ENCODE measurements at places on chromosomes 1 and 21.

DNA sequence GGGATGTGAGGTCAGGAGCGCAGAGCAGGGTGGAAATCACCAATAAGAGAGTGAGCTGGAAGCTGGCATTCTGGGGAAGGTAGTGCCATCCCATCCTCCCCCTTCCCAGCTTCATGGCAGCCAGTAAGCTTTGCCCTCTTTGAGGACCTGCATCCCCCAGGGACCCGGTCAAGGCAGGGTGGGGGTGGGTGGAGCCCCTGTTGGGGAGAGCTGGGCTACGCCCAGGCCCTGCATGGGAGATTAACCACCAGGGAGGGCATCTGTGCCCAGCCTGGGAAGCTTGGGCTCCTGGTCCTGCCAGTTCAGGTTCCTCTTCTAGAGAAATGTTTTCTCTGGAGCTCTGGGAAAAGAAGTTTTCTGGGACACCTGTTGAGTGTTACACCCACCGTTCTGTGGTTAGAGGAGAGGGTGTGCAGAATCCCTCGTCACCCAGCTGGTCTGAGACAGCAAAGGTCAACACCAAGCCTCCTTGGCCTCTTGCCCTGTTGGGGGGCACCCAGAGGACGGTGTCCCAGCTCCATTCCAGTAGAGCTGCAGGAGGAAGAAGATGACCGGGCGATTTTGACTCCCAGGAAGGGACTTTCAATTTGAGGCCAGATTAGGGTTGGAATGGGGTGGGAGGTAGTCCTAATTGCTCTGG is 30.1 kb upstream of the TENT5C start:
- DNase-seq = no peak

- DNase-seq = no peak
Measured at GRCh38 chr1:117105722-117106121, 15.8 kb downstream of the TRIM45 start.

- DNase-seq = no peak
Measured at GRCh38 chr1:157095091-157095490, 4.5 kb downstream of the ETV3L start.

GRCh38 chr1:226601456-226601855 is 52.9 kb downstream of the STUM start:
- no peak for DNase-seq

- no peak for DNase-seq
Measured at GRCh38 chr21:38228115-38228514, 28.7 kb upstream of the KCNJ15 start.

DNA sequence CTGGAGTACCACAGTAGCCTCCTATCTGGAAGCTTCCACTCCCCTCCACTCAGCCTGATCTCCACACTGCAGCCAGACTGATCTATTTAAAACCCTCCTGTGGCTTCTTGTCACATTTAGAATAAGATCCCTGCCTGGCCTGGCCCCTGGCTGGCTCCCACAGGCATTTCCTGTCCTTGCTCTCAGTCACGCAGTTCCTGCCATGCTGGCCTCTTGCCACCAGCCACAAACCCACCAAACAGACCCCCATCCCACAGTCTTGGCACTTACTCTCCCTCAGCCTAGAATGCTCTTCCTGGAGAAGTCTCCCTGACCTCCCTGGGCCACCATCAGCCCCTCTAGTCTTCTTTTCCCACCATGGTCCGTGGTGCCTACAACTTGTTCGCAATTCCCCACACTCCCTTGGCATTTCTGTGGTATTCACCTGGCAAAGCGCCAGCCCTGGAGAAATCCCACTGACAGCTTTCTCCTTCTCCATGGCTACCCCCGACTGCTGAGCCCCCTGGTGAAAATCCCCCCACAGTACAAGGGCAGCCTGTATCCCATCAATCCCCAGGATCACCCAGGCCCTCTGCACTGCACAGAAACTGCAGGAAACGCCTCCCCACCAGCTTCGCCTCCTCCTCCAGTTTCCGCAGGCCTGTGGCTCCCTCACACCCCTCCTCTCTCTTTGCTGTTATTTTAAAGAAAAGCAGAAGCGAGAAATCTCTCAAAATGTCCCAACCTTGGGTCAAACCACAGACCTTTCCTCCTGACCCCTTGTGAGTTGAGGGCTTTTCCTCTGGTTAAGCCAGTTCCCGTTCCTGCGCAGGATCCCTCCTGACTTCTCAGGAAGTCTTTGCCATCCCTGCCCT is 94.5 kb downstream of the SYT2 start:
- peak; percentile 47 for DNase-seq

GRCh38 chr1:192158181-192158580 is at the start of gene RGS18:
Gene RGS18, plus strand, starts transcription at chr1:192158462. Its CDS starts 176 bp downstream, at chr1:192158638.
- no peak for DNase-seq

- no peak for DNase-seq
Measured at GRCh38 chr1:5711079-5711478, 281.1 kb downstream of the NPHP4 start.

DNA sequence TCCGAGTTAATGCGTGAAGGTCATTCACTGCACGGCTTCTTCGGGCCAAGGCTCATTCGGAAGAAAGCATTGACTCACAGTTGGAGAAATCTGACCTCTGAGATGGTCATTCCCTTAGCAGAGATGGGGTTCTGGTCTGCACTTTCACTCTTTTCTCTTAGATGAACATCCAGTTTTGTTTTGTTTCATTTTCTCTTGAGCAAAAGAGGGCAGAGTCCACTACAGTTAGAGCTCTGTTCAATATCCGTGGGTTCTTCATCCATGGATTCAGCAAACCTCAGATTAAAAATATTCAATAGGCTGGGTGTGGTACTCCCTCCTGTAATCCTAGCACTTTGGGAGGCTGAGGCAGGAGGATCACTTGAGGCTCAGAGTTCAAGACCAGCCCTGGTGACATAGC is 57.4 kb upstream of the SIPA1L2 start:
- DNase-seq = no peak

GRCh38 chr1:69985901-69986439 is 219.4 kb downstream of the LRRC40 start:
- DNase-seq = no peak

DNA sequence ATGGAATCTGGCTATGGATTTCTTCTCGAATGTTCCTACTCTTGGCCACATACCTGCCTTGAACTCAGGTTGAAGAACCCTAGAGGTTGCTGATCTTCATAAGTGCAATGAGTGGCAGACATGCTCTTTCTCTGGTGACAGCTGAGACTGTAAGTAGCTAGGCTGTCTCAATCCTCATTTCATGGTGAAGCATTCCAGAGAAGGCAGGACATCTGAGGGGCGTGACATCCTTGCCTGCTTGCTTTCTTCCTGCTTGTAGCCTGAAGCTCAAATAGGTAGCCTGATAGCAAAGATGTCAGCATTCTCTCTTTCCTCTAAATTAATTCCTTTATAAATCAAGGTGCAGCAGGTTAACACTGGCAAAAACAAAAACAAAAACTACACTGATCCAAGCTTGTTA is 114.6 kb upstream of the MAGI3 start:
- no peak for DNase-seq

DNA sequence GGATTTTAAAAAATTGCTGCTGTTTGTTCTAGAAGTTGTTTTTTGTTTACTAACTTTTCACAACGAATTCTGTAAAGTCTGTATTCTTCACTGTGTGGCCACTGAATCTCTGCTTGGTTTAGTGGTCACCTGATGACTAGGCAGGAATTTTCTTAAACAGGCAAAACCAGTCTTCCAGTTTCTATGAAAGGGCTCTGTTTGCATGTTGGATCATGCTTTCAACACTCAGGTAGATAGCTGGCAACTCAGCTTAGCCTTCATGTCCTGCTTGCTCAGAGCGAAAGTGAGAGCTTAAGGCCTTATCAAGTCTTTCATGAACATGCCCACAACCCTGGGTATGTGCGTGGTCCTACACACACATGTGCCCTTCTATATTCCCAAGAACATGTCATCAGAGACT is 52.4 kb upstream of the CCDC190 start:
- DNase-seq = no peak

DNA sequence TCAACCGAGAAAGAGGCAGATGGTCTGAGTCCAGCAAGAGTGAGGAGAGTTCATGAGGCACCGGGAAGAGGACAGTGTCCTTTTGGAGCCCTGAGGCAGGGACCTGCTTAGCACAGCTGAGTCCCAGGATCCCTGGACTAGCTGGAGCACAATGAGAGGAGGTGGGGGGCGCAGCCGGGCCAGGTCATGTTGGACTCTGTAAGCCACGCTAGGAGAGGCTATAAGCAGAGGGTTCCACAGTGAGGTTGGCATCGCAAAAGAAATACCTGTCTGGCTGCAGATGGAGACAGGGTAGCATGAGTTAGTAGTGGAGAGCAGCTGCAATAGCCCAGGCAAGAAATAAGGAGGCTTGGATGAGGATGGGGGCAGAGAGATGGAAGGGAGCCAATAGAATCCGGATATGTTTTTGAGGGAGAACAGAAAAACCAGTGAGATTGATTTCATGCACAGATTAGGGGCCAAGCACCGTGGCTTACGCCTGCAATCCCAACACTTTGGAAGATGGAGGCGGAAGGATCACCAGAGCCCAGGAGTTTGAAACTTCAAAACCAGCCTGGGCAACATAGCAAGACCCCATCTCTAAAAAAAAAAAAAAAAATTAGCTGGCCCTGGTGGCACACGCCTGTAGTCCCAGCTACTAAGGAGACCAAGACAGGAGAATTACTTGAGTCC is 98.2 kb downstream of the DHRS3 start:
- no peak for DNase-seq

- no peak for DNase-seq
Measured at GRCh38 chr1:98467586-98467985, 193.9 kb upstream of the SNX7 start.

DNA sequence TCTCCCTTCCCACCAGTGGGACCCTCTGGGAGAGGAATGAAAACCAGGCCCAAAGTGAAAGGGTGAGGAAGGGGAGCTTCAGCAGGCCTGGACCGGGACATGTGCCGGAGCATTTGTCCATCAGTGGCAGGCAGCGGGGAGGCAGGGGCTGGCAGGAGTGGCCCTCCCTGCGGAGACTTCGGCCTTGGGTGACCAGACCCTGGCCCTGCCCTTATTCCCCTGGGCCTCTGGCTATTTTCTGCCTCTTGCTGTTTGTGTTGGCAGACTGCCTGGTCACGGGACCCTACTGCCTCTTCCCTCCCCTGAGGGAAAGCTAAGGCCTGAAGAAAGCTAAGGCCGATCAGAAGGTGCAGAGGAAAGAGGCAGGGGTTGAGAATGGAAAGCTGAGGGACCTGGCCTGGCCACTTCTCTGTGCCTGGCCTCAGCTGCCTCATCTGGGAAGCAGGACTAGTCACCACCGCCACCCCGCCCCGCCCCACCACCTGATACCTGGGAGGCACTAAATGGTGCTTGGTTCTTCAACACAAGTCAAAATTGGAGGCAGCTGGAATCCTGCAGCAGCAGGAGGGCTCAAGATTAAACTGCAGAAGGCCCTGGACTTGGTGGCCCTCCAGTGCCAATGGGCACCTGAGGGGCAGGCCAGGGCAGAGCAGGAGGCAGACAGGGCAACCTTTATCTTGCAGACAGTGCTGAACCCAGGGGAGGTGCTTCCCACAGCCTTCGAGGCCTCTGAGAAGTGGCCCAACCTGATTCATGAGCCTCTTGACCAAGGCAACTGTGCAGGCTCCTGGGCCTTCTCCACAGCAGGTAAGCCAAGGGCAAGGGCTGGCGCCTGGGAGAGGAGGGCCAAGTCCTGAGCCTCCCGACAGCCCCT is 7.9 kb downstream of the TINAGL1 start:
- peak; percentile 10 for DNase-seq

- DNase-seq = peak; percentile 35
Measured at GRCh38 chr1:105485207-105485606, 1571.3 kb upstream of the PRMT6 start.

DNA sequence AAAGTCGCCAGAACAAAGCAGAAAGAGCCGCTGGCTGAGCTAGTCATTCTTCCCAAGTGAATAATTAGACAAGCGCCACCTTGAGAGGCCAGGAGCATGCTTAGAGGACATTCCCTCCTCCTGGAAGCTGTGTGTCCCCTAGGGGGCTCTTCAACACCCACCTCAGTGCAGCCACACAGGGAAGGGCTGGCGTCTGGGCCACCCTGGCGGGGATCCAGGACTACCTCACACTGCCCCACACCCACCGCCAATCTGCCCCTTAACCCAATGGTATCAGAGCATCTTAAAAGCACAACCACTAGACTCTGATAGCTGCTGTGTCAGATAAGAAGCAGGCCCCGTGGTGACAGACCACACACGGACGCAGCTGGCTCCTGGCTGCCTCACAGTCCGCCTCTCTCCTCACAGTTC is 24.9 kb downstream of the SETD4 start:
- DNase-seq = no peak

DNA sequence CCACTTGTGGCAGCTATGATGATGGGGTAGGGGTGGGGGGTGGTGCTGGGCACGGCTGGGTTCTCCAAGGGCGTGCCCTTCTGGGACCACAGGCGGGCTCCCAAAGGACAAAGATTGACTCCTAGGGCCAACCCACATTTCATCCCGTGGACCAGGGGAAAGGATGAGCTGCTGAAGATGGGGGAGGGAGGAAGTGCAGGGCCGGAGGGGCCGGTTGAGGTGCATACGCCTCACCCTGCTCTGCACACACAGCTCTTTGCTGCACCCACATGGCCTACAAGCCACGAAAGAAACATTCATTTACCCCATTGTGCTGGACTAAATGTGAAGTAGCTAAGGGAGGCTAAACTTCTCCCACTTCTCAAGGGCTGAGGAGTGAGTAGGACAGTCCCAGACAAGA is 34.2 kb upstream of the GNPAT start:
- no peak for DNase-seq

- no peak for DNase-seq
Measured at GRCh38 chr1:13812456-13813397, 112.7 kb downstream of the PRDM2 start.

- DNase-seq = no peak
Measured at GRCh38 chr1:210099921-210100320, 132.7 kb upstream of the SERTAD4 start.

GRCh38 chr1:48028218-48029069 is 31.3 kb upstream of the TRABD2B start:
- no peak for DNase-seq

DNA sequence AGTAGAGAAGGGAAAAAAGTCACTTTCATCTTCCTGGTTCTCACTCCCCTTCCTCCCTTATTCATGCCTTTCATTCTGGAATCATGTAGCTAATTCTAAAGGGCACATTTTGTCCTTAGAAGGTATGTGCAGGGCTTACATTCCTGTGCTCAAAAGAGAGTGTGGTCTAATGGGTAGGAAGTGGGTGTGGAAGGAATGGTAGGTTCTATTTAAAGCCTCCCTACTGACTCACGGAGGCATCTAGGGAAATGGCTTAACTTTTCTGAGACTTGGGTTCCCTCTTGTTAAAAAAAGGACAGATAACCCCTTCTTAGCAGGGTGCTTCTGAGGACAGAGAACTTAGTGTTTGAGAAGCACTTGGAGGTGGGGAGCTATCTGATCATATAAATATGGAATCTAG is 249.3 kb upstream of the DUSP10 start:
- peak; percentile 31 for DNase-seq

DNA sequence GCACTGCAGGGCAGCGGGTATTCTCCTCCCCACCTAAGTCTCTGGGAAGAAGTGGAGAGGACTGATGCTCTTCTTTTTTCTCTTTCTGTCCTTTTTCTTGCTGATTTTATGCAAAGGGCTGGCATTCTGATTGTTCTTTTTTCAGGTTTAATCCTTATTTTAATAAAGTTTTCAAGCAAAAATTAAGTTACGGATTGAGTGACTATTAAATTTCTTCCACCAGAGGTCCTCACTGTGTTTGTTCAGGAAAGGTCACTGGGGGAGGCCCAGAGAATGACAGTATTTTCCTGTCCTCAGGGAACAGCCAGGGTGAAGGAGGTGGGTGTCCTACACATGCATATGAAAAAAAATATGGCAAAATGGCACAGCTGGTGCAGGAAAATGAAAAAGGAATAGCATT is 4.4 kb upstream of the ELF3 start:
- peak; percentile 42 for DNase-seq

Measured in AG20443 (cell line).